ENCODE measurements at places on chromosomes 16 and 17.

- peak; percentile 46 for DNase-seq
Observed at GRCh38 chr17:41648411-41649195, 24.2 kb upstream of the KRT17 start.

DNA sequence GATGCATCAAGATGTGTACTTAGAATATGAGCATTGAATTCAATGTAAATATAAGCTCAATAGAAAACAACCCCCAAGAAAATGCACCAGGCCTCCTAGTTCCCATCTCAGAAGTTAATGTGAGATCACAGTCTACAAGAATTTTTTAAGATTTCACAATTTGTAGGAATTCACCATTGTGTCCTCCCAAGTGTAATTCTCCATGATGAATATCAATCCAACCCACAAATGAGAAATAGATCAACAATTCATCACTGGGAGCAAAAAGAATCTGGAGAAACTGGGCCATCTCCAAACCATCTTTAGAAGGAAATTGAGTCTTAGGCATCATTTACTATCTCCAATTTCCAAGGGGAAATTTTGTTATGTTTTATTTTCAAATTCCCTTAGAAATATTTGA is 310.5 kb upstream of the GOT2 start:
- DNase-seq, result no peak

GRCh38 chr16:76237471-76237870 is 39.7 kb upstream of the CNTNAP4 start:
- DNase-seq, result no peak

DNA sequence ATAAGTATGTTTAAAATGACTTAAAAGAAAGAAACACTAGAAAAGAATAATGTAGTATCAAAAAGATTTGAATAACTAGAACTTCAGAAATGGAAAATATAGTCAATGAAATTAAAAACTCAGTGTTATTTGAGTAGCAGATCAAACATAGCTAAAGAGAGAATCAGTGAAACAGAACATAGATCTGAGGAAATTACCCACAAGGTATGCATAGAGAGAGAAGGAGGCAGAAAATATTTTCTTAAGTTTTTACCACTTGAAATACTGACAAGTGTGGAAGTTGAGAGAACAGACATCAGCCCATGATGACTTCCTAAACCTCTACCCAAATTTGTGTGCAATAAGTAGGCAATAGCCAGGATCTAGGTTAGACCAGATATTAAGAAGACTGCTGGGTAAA is 52.4 kb downstream of the ARHGAP17 start:
- no peak for DNase-seq

GRCh38 chr17:60253048-60253447 is 103.3 kb downstream of the CA4 start:
- DNase-seq, result no peak

DNA sequence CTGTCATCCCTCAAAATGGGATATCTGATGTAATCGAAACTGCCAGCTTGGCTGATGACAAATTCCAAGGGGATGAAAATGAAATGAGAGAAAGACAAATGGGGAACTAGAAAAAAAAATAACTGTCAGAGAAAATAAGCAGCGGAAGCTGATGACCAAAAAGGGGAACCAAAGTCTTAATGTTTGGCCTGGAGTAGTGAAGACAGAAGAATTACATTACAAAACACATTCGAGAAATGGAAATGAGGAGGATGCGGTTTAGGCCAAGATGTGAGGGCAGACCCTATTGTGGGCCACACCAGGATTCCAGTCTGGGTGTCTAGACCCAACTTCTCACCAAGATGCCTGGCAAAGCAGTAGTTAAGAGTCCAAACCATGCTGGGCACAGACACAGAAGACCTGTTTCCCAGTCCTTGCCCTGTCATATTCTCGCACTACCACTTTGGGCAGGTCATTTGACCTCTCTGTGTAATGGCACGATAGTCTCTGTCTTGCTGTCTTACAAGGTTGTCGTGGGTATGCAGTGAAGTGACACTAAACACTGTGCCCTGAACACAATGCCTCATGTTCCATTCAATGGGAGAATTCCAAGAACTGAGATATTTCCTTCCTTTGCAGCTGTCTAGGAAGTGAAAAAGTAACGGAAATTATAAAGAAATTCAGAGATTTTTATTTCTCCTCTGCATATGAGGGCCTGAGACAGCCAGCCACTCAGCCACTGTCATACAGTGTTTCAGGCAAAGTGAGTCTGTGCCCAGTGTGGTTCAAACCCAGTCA is 12.3 kb upstream of the CCL2 start:
- no peak for DNase-seq

DNA sequence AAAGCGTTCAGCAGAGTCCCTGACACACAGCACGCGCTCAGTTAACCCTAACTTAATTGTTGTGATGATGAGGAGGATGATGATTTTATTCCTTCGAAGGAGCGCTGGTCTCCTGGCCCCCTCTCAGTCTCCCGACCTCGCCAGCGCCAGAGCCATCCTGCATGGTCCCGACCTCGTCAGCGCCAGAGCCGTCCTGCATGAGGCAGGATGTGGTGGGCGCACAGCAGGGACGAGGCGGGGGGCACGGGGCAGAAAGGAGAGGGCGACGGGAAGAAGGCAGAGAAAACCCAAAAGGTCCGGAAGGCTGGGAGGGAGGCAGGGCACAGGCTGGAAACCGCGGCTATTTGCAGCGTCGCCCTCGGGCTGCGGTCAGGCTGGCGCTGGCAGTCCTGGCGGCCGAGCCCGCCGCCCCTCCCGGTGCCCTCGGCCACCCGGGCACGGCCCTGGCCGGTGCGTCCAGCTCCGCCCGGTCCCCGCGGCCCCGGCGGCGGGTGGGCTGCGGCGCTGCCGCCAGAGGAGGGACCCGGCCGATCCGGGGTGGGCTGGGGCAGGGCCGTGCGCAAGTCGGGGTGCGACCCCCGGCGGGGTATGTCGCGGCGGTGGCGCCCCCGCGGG is 3.0 kb upstream of the TAC4 start:
- DNase-seq, result no peak

DNA sequence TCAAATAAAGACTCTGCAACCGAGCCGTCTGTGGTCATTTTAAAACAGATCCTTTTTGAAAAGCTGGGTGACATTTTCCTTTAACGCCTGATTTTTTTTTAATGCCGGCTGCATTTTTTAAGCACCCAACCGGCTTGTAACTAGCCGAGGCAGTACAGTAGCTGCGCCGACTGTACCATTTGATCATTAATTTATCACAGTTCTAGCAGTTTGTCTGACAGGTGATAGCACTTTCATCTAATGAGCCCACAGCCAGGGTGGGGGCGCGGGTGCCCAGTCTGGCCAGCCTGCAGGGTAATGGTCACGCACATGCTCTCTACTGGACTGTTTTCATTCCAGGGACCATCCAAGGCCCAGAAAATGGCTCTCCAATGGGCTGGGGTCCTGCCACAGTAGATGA is 68.8 kb downstream of the IRX5 start:
- no peak for DNase-seq

DNA sequence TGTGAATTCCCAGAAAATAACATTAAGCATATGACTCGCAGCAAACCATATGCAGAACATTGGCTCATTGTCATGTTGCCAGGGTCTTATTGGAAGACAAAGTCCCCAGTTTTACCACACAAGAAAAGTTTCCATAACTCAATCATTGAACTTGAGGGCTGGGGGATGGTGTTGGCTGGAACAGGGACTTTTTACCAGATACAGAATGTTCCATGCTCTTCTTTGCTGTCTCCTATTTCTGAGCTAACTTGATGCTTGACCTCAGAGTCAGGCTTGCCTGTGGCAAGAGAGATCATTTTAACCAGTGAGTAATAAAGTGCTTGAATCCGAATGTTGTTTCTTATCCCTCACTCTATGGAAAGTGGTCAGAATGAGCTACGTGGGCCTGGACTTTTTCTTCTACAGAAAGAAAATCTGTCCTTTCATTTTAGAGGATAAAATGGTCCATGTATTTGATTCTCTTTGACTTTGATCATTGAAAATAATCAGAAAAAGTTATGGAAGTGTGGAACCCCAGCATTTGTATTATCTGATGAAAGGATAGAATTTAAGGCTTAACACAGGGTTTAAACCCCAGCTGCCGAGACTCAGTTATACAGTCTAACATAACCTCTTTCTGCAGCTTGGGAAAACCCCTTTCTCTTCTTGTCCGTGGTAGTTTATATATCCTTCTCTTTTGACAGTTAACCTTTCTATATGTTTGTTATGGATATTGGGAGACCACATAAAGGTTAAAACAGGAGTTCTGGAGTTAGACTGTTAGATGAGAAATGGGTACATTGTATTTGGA is 67.0 kb downstream of the TUBD1 start:
- no peak for DNase-seq

GRCh38 chr16:9680019-9680655 is 502.1 kb downstream of the GRIN2A start:
- DNase-seq, result no peak

- no peak for DNase-seq
Observed at GRCh38 chr16:47612711-47613110, 151.6 kb downstream of the PHKB start.

GRCh38 chr16:14632693-14633569 is at the start of gene BFAR:
Gene BFAR (plus strand): TSS chr16:14632951. CDS start chr16:14644347, 11,396 bp downstream.
- DNase-seq, result peak; percentile 94

GRCh38 chr17:69733171-69734012 is 318.9 kb downstream of the MAP2K6 start:
- peak; percentile 10 for DNase-seq

DNA sequence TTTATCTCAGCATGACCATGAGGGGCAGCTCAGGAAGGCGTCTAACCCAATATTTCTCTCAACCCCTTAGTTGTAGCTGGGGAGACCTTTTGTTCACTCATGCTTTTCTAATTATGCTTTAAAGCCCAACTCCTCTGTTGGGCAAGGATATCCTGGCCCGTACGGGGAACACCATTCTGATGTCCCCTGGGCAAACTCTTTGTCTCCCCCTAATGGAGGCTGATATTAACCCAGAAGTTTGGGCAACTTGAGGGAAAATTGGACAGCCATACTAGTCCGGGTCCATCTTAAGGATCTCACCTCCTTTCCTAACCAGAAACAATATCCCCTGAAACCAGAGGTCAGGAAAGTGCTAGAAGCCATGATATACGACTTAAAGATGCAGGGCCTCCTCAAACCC is 143.7 kb upstream of the COX10 start:
- no peak for DNase-seq

- DNase-seq, result no peak
Observed at GRCh38 chr16:85134076-85134788, 22.0 kb upstream of the CIBAR2 start.

DNA sequence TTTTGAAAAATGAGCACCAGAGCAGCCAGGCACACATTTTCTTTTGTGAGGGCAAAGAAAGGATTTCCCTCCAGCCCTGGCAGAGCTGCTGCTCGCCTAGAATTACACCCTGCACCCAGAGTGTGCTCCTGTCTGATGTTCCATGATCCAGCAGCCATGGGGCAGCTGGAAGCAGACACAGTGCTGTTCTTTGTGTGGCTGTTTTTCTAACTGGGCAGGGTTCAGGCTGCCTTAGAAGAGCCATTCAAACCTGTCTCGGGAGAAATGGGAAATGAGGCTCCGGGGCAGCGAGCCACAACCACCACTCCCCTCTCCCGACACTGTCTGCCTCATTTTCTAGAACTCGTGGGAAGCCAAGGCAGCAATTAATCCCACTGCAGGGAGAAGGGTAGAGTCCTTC is 28.9 kb downstream of the LITAF start:
- DNase-seq, result no peak

- DNase-seq, result no peak
Observed at GRCh38 chr17:37019117-37019740, 70.5 kb downstream of the AATF start.

DNA sequence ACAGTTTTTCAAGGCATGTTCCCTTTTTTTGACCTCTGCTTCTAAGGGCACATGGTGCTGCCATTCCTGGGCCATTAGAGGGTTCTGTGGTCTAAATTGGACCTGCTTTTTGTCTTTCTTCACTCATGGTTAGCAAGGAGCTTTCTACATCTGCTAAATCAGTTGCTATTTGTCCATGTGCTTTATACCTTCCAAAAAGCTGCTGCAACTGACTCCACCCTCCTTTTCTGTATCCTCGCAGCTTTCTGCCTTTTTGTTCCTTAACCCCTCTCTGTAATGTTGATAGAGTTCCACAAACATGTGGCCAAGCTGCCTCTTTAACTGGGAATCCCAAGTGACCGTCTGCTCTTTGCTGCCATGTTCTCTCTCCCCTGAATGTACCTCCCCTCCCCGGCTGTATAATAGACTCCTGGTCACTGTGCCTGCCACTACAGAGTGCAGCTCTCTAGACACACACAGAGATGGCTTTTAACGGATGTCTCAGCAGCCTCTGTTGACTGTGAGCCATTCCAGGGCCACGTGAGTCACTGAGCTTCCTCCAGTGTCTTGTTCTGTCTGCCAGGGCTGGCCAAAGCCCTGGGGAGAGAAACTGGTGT is 57.4 kb upstream of the TEKT3 start:
- DNase-seq, result no peak

DNA sequence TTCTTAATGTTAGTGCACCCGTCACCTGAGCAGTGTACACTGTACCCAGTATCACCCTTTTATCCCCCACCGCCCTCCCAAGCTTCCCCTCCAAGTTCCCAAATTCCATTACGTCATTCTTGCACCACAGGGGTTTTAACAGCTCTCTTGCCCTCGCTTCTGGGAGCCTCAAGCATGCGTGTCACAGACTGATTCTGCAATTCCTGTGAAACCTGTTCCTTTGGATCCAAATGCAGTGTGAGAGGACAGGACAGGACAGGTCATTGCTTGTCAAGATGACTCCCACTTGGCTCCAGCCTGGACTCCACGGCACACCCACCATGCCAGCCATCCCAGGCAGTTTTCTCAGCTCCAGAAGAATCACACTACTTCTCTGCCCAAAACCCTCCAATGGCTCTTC is 44.1 kb downstream of the CYB5D2 start:
- DNase-seq, result no peak

- DNase-seq, result no peak
Observed at GRCh38 chr17:60321336-60322055, 70.4 kb downstream of the USP32 start.

- no peak for DNase-seq
Observed at GRCh38 chr16:89045181-89045815, 48.4 kb upstream of the ACSF3 start.

GRCh38 chr16:35298460-35299243 is 1839.2 kb downstream of the TP53TG3F start:
- DNase-seq, result no peak

- DNase-seq, result peak; percentile 84
Observed at GRCh38 chr16:47037746-47038458, 64.4 kb upstream of the DNAJA2 start.

DNA sequence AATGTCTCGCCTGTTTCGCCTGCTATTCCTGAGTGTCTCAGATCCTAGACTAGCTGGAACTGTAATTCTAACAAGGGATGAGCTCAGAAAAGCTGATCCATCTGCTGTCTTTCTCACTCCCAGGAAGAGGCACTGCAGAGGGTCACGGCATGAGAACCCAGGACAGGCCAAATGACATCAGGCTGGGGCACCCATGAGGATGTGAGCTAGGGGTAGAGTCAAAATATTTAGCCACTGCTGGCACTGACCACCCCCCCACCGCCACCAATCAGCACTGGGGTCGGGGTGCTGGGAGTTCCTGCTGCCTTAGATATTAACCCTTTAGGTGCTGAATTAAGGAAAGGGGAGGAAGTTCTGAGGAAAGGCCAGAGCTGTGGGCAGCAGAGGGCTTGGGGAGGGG is 112.4 kb downstream of the IRX3 start:
- no peak for DNase-seq
